Activated naive CD4-positive, alpha-beta T cell treated with anti-CD3 and anti-CD28 coated beads, Interleukin-2, amount 50 U/mL, for 72 hours (primary cell): ENCODE measurements at places on chromosomes 11 and 22. TPM values are rescaled to one million over a fixed set of nuclear protein-coding genes. Genes with fewer than 3 reads are reported as not detected.

GRCh38 chr11:90496722-90497121 is 273.9 kb upstream of the CHORDC1 start:
- DNase-seq: no peak

- no peak for DNase-seq
These were observed 1629.6 kb downstream of the FAM181B start for GRCh38 chr11:81104051-81104450.

- no peak for DNase-seq
These were observed 833 bp downstream of the NHERF4 start for GRCh38 chr11:119185981-119186634.

The CBX7 gene
- total RNA-seq: 43.8 TPM

The APOC3 gene
- not detected for total RNA-seq

The FAT3 gene
- not detected for total RNA-seq

The CHRNA10 gene
- total RNA-seq: 0.57 TPM

The DCHS1 gene
- 2.1 TPM for total RNA-seq

The LINC01488 gene
- not detected for total RNA-seq

The E2F8 gene
- 24.8 TPM for total RNA-seq
